ENCODE measurements at places on chromosomes 11 and 22.

- peak; percentile 26 for DNase-seq
Measured at GRCh38 chr22:45254789-45255278, 14.1 kb upstream of the KIAA0930 start.

- DNase-seq, result no peak
Measured at GRCh38 chr11:125929445-125930075, 16.3 kb upstream of the VSIG10L2 start.

DNA sequence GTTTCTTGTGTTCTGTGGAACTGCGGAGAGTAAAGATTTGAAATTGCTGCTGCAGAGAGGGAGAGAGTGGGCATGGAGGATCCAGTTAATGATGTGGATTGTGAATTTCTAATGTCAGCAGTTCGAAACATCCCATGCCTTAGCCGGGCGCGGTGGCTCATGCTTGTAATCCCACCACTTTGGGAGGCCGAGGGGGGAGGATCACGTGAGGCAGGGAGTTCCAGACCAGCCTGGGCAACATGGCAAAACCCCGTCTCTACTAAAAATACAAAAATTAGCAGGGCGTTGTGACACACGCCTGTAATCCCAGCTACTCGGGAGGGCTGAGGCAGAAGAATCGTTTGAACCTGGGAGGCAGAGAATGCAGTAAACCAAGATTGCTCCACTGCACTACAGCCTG lies 1.1 kb upstream of the CAVIN3 start:
- DNase-seq, result no peak

GRCh38 chr11:112525270-112525669 lies 264.6 kb upstream of the PLET1 start:
- no peak for DNase-seq

GRCh38 chr11:75855206-75855605 lies 40.2 kb downstream of the UVRAG start:
- no peak for DNase-seq

Data from stimulated activated effector memory CD8-positive, alpha-beta T cell treated with anti-CD3 and anti-CD28 coated beads, Interleukin-12 subunit alpha, Interleukin-12 subunit beta, amount 100 ng/mL, for 72 hours (primary cell).